ENCODE measurements at places on chromosomes 1 and 21. TPM values are rescaled to one million over a fixed set of nuclear protein-coding genes. Genes with fewer than 3 reads are reported as not detected.

The PYHIN1 gene
- total RNA-seq: 0.35 TPM

The CA14 gene
- total RNA-seq: 1.2 TPM

The RNF186 gene
- 0.59 TPM for total RNA-seq

The ENAH gene
- total RNA-seq: 83.3 TPM

The CELA3B gene
- total RNA-seq: not detected

GRCh38 chr1:198018529-198018928 lies 101.4 kb downstream of the LHX9 start:
- DNase-seq: no peak
- H3K36me3 ChIP-seq: no peaks in the 10 kb centered on the region
- no peak overlapping the region for H3K27ac ChIP-seq
- H3K27me3 ChIP-seq: no peaks in the 10 kb centered on the region

GRCh38 chr1:89794406-89794805 lies 26.4 kb upstream of the LRRC8D start:
- no peaks in the 10 kb centered on the region for H3K27me3 ChIP-seq
- DNase-seq: no peak
- H3K36me3 ChIP-seq: no peaks in the 10 kb centered on the region
- H3K4me1 ChIP-seq: no peaks in the 10 kb centered on the region

DNA sequence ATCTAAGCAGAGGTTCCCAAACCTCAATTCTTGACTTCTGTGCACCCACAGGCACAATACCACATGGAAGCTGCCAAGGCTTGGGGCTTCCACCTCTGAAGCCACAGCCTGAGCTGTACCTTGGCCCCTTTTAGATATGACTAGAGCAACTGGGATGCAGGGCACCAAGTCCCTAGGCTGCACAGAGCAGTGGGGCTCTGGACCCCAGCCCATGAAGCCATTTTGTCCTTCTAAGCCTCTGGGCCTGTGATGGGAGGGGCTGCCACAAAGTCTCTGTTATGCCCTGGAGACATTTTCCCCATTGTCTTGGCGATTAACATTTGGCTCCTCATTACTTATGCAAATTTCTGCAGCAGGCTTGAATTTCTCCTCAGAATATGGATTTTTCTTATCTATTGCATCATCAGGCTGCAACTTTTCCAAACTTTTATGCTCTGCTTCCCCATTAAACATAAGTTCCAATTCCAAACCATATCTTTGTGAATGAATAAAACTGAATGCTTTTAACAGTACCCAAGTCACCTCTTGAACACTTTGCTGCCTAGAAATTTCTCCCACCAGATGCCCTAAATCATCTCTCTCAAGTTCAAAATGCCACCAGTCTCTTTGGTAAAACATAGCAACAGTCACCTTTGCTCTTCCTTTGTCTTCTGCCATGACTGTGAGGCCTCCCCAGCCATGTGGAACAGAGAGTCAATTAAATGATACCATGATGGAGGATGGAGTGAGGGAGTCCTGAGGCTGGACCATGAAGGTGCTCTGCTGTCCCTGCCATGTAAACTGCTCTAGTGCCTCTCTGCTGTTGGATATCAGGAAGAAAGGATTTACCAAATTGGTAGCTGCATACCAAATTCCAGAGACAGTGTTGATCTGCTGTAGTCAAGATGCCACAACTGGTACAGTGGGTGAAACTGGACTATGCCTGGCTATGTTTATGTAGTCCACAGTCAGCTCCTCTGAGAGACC lies 37.6 kb downstream of the RUNX3 start:
- H3K36me3 ChIP-seq: no peaks in the 10 kb centered on the region
- no peak overlapping the region for H3K27ac ChIP-seq
- H3K4me1 ChIP-seq: no peaks in the 10 kb centered on the region
- DNase-seq: no peak
- no peak overlapping the region for H3K4me3 ChIP-seq
- H3K27me3 ChIP-seq: no peaks in the 10 kb centered on the region

GRCh38 chr1:966135-966703 lies at the start of gene PLEKHN1:
TSS of gene PLEKHN1 (plus strand) at chr1:966482. CDS start at chr1:966532, 50 bp downstream.
- H3K27ac ChIP-seq: no peak within 1 kb of the TSS
- no peaks in the 10 kb centered on the region for H3K36me3 ChIP-seq
- no peak for DNase-seq
- H3K4me3 ChIP-seq: peak within 1 kb of the TSS; percentile 41
- no peaks in the 10 kb centered on the region for H3K4me1 ChIP-seq

DNA sequence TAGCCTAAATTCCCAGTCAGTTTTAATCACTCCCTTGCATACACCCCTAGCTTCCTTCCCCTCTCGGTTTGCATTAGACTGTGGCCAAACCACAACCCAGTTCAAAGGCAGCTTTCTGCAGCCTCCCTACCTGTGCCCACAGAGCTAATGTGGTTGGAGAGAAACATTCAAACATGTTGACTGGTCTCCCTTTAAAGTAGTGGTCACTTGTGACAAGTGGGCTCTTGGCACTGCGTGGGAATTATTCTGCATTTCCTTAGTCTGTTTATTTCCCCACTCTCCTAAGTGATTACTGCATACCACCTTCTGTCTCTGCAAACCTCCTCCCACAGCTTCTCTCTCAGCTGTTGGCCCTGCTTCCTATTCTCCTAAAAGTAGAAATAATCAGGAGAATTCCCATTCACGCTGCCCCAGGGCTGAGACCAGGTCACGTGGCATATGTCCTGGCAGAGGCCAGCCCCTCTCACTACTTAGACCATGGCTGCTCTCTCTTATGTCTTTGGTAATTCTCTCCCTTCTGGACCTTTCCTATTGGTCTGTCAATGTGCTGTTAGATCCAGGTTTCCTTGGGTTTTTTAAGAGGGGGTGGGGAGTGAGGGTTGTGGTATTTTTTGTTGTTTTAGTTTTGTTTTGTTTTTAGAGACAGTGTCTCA lies 38.4 kb upstream of the CD101 start:
- no peak overlapping the region for H3K27ac ChIP-seq
- H3K4me1 ChIP-seq: no peaks in the 10 kb centered on the region
- no peaks in the 10 kb centered on the region for H3K36me3 ChIP-seq
- no peaks in the 10 kb centered on the region for H3K27me3 ChIP-seq
- no peak for DNase-seq

- no peaks in the 10 kb centered on the region for H3K27me3 ChIP-seq
- H3K36me3 ChIP-seq: no peaks in the 10 kb centered on the region
- no peak for DNase-seq
- no peak overlapping the region for H3K4me3 ChIP-seq
- no peak overlapping the region for H3K27ac ChIP-seq
- no peaks in the 10 kb centered on the region for H3K4me1 ChIP-seq
Observed at GRCh38 chr1:178752891-178753290, 27.8 kb downstream of the RALGPS2 start.

DNA sequence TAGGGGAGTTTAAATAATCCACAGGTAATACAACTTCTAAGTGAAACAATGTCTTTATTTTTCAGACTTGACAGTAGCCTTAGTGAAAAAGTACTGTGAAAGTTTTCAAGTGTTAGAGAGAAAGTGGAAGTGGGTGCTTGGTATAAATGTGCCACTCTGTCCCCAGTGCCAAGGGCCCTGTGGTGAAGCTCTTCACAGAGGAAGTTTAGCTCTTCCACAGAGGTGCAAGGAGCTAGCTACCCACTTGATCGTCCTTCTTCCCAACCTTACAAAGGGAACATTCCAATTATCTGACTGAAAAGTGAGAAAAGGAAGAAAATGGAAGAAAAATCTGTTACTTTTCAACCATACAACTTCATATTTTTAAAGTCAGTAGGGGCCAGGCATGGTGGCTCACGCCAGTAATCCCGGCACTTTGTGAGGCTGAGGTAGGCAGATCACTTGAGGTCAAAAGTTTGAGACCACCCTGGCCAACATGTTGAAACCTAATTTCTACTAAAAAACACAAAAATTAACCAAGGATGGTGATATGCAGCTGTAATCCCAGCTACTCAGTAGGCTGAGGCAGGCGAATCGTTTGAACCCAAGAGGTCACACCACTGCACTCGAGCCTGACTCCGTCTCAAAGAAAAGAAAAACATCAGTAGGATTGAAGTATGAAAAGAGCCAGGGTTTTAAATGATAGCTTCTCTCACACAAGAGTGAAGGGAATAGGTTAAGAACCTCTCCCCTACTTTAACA lies 41.0 kb upstream of the PTPRC start:
- no peak for DNase-seq
- H3K36me3 ChIP-seq: no peaks in the 10 kb centered on the region
- no peak overlapping the region for H3K27ac ChIP-seq
- no peak overlapping the region for H3K4me3 ChIP-seq

DNA sequence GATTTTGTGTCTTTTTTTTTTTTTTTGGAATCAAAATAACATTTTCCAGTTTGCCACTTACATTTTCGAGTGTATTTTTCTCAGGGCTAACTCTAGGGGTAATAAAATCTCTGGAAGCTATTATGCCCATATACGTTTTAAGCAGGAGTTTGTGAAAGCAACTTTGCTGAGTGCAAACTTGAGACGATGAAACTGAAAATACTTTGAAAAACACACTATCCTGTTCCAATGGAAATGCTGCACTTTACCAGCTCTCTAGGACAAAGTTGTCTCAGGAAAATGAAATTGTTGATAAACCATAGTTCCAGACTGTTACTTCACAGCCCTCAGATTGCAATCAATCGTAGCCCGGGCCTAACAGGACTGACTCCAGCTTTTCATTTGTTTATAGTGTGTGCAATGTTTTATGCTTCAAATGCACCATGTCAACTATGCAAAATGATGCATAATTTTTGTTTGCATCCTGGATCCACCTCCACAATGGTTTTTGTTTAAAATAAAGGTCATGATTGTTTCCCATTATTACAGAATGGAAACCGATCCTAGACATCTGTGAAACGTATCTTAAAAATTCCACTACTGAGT lies 220.6 kb upstream of the PKN2 start:
- H3K4me1 ChIP-seq: no peaks in the 10 kb centered on the region
- no peak overlapping the region for H3K4me3 ChIP-seq
- peak overlapping the region; percentile 93 for H3K27ac ChIP-seq
- no peaks in the 10 kb centered on the region for H3K27me3 ChIP-seq

- peaks cover 3% of the 10 kb centered on the region for H3K27me3 ChIP-seq
- DNase-seq: no peak
- H3K27ac ChIP-seq: no peak overlapping the region
- no peaks in the 10 kb centered on the region for H3K36me3 ChIP-seq
- no peak overlapping the region for H3K4me3 ChIP-seq
- no peaks in the 10 kb centered on the region for H3K4me1 ChIP-seq
Observed at GRCh38 chr1:94514095-94514727, 27.3 kb downstream of the F3 start.

GRCh38 chr1:29237129-29237821 lies 953 bp downstream of the PTPRU start:
- peaks cover 6% of the 10 kb centered on the region for H3K4me1 ChIP-seq
- H3K27me3 ChIP-seq: no peaks in the 10 kb centered on the region

DNA sequence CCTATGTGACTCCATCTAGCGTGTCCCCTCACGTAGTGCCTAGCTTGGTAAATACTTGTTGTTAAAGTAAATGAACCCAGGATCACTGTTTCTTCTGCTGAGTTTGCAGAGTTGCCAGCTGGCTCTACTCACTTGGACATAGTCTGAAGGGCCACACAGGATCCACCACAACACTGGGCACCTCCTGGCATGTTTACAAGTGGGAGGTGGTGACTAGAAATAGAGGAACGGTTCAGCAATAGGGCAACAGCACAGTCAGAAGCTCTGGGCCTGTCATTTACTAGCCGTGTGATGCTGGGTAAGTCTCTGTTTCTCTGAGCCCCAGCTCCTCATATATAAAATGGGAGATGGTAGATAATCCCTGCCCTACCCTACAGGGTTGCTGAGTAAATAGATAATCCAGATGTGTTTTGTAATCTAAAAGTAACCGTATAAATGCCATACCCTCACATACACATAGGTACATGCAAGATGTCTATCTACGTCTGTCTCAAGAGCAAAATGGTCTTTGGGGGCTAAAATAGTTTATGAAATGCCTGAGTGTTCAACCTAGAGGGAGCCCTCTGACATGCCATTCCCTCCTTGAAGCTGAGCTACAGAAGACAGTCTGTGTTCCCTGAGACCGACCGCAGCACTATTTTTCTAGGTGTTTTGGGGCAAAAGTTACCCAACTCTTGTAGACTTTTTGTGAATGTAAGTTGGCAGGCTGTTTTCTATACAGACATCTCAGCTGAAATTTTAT lies 20.5 kb downstream of the RNF220 start:
- DNase-seq: no peak
- no peak overlapping the region for H3K27ac ChIP-seq
- H3K36me3 ChIP-seq: no peaks in the 10 kb centered on the region
- H3K4me3 ChIP-seq: no peak overlapping the region

GRCh38 chr1:64472805-64473204 lies 2.9 kb downstream of the CACHD1 start:
- DNase-seq: no peak
- H3K27me3 ChIP-seq: no peaks in the 10 kb centered on the region
- H3K4me1 ChIP-seq: peaks cover 12% of the 10 kb centered on the region
- no peaks in the 10 kb centered on the region for H3K36me3 ChIP-seq
- H3K4me3 ChIP-seq: no peak overlapping the region
- no peak overlapping the region for H3K27ac ChIP-seq

- H3K4me3 ChIP-seq: no peak overlapping the region
- H3K27ac ChIP-seq: no peak overlapping the region
- no peak for DNase-seq
- H3K4me1 ChIP-seq: peaks cover 2% of the 10 kb centered on the region
- H3K36me3 ChIP-seq: no peaks in the 10 kb centered on the region
Observed at GRCh38 chr1:97907886-97908285, 12.9 kb downstream of the DPYD start.

GRCh38 chr1:1629430-1630190 lies 2.4 kb upstream of the MMP23B start:
- no peak overlapping the region for H3K4me3 ChIP-seq
- no peak overlapping the region for H3K27ac ChIP-seq
- H3K27me3 ChIP-seq: no peaks in the 10 kb centered on the region
- no peaks in the 10 kb centered on the region for H3K36me3 ChIP-seq

DNA sequence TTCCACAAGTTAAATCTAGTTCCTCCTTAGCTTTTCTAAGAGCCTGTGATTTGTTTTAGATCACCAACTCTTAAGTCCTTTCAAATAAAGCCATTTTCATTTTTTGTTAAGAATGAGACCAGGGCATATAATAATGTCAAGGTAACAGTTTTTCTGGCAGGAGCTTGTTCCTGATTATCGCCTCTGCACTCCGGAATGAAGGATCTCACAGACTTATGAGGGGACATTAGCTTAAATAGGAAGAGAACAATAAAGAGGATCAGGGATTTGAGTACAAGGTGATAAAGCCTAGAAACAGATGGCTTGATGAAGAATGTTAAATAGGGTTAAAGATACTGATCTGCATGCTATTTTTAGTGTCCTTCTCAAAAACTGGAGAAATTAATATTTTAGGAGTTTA lies 13.6 kb upstream of the OTUD7B start:
- H3K27me3 ChIP-seq: no peaks in the 10 kb centered on the region
- no peak overlapping the region for H3K27ac ChIP-seq
- no peak for DNase-seq
- no peak overlapping the region for H3K4me3 ChIP-seq
- no peaks in the 10 kb centered on the region for H3K36me3 ChIP-seq
- no peaks in the 10 kb centered on the region for H3K4me1 ChIP-seq
